Activated T-cell treated with anti-CD3 and anti-CD28 coated beads, Interleukin-2, amount 50 U/mL, for 24 hours (primary cell): ENCODE measurements at places on chromosomes 5 and 9.
A peak's percentile ranks its signal among the peaks of the same experiment; 100 is the strongest.

DNA sequence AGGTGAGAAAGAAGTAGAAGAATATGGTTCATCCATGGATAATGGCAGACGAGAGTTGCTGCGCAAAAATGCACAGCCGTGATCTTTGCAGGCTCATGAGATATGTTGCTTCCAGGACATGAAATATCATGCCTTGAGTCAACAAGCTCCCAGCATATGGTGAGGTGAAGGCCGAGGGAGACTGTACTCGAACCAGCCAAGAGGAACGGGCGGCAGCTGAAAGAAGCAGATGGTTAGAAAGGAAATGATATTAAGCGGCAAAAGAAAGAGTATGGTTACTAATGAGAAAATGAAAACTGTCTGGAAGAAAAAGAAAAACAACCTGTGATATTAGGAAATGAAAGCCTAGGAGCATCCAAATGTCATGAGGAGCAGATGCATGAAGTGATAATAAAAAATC is 344.7 kb upstream of the DAP start:
- DNase-seq, result no peak

DNA sequence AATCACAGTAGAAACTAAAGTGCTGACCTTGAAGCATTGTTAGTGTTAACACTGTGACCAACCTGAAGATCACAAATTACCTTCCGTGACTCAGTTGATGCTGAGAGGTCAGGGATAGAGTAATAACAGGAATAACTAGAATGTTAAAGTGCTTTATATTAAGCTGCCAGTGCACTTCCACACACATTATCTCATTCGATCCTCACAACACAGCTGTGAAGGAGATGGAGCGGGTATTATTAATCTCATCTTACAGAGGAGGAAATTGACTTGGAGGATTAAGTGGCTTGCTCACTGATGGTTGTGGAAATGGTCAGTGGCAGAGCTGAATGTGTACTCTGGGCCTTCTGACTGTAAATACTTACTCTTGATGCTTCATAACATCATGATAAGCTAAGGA is 252.5 kb upstream of the DMRT1 start:
- no peak for DNase-seq

GRCh38 chr5:116543501-116543900 is 31.1 kb downstream of the SEMA6A start:
- no peak for DNase-seq

- no peak for DNase-seq
Observed at GRCh38 chr9:114273461-114273881, 49.4 kb upstream of the ORM1 start.

- DNase-seq, result no peak
Observed at GRCh38 chr9:92726348-92726747, 38.3 kb downstream of the BICD2 start.

DNA sequence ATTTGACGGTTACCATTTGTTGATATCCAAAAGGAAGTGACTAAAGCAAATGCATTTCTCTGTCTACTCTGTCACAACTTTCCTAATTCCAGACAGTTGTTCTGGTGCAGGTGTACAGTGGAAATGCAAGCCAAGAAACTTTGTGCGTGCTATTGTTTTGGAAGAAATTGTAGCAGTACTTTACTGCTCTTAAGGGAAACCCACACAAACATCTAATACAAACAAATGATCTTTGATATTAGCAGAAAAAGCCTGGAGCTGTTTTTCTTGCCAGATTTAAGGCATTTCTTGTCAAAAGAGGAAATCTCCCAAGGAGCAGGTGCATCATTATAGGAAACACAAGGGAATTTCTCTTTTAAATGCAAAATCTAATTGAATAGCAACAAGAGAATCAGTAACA is 2.0 kb downstream of the SNCAIP start:
- DNase-seq, result no peak

- no peak for DNase-seq
Observed at GRCh38 chr9:107018861-107019545, 156.0 kb downstream of the ZNF462 start.

- DNase-seq, result no peak
Observed at GRCh38 chr5:76125346-76125745, 42.2 kb downstream of the SV2C start.

DNA sequence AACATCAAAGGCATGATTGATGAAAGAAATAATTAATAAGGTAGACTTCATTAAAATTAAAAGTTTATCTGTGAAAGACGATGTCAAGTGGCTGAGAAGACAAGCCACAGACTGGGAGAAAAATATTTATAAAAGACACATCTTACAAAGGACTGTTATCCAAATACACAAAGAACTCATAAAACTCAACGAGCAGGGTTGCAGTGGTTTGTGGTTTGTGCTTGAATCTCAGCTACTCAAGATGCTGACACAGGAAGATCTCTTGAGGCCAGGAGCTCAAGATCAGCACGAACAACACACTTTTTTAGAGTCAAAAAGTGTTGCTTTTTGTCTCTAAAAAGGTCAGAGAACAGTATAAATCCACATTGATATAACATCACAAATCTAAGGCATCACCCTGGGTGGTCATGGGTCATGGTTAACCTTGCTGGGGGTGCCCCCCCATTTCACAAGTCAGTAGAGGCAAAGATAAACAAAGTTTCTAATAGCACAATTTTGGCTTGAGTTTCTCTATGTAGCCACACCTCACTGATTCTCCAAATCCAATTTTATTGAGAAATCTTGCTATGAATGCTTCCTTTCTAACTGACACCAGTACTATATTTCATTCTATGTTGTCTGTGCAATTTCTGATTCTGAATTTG is 342.9 kb upstream of the RPS23 start:
- DNase-seq, result no peak

GRCh38 chr9:137075275-137075775 is 2.0 kb upstream of the UAP1L1 start:
- DNase-seq, result no peak

DNA sequence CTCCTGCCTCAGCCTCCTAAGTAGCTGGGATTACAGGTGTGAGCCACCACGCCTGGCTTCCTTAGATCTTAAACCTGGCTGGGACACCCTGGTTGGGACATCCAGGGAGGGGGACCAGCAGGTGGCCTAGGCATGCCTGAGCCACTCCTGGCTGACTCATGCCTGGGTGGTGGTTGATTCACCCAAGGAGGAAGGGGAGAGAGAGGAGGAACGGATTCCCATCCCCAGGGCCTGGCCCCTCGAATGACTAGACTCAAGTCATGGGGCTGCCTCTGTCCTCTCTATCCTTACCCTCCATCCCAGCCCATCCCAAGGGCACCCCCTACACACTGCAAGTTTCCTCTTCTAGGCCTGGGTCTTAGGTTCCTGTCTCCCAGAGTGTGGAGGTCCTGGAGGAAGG is 12.7 kb downstream of the EEIG1 start:
- DNase-seq, result no peak

DNA sequence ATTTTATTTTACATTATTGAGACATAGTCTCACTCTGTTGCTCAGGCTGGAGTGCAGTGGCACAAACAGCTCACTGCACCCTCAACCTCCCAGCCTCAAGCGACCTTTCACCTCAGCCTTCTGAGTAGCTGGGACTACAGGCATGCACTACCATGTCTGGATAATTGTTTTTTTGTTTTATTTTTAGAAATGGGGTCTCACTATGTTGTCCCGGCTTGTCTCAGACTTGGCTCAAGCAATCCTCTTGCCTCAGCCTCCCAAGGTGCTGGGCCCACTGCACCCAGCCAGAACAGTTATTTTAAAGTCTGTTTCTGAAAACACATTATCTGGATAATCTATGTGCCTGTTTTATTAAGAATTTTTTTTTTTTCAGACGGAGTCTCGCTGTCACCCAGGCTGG is 62.0 kb downstream of the TEX10 start:
- DNase-seq, result no peak

DNA sequence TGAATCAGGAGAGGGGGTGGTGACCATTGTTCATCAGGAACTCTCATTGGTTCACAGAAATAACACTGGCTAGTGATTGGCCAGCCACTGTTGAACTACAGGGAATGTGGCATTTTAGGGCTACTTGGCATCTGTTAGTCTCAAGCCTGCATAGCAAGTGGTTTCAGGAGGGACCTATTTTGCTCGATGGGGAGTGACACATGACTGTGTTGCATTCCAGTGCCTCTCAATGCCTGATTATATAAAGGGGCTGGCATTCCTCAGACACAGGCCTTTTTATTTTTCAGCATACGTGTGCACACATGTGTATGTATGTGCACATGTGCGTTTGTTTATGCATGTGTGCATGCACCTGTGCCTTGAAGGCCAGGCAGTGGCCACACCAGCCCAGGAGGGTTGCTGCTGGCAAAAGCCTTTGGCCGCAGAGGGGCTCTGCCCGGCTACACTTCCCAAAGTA is 23.2 kb downstream of the FGD3 start:
- peak; percentile 32 for DNase-seq

DNA sequence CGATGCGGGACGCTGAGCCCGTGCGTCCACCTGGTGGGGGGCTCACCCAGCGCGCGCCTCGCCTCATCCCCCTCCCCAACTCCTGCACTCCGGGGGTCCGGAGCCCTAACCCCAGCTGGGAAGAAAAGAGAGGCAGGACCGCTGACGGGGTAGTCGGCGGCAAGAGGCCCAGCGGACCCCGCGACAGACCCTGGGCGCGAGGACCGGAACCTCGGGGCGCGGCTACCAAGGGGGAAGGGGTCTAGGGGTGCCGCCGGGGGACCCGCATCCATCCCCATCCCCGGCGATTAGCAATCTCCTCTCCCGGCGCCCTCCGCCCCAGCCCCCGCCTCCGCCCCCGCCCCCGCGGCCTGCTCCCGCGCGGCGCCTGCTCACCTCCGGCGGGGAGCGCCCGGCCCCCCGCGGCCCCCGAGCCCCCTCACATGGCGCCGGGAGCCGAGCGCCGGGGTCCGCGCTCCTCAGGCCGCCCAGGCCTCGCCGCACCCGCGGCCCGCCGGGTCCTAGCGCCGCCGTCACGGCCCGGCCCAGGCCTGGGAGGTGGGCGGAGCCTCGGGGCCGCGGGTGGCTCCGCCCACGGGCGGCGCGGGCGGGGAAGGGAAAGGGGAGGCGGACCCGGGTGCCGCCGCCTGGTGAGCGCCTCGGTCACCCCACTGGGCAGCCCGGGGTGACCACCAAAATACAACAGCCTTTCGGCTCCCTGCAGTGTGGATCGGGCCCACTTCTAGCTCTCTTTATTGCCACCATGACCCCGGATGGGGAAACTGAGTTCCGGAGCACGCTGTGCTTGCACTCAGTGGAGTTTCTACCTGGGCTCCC is at the start of gene ST6GALNAC6:
Gene ST6GALNAC6 (minus strand): TSS at position 476 of the 816 bp plus-strand sequence. CDS start 1,622 bp downstream, outside the sequence.
- peak; percentile 87 for DNase-seq

- no peak for DNase-seq
Observed at GRCh38 chr5:17401470-17402288, 96.4 kb upstream of the TAF11L2 start.

- no peak for DNase-seq
Observed at GRCh38 chr5:74975582-74975981, 76.8 kb downstream of the GCNT4 start.

DNA sequence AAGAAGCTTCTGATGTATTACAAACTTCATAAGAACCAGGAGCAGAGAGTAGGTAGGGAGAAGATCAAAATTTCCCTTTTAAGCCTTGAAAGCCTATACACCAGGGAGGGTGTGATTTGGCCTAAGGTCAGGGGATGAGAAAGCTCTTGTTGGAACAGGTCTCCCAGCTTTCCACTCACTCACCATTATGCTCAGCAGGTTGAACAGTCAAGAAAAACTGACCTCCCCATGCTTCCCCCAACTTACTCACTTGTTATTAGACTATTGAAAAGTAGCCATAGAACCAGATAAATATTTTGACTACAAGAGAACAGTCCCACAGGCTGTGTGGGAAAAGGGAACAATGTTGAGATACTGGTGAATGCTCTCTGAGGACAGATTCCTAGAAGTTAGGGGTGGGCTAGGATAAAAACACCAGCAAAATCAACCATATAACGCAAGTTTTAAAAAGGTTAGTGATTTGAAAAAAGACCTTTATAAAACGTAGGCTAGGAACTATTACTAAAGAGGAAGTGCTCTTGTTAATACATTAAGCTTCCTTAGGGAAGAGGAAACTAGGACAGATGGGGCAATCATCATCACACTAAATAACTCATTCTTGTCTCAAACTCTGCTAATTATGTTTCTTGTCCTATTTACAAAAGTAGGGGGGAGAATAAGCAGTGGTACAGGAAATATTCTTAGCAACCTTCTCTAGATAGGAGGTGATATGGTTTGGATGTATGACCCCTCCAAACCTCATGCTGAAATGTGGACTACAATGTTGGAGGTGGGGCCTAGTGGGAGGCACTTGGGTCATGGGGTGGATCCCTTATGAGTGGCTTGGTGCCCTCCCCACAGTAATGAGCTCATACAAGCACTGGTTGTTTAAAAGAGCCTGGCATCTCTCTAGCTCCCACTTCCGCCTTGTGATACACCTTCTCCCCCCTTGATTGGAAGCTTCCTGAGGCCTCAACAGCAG is 31.0 kb downstream of the PCDHGC5 start:
- DNase-seq, result no peak

DNA sequence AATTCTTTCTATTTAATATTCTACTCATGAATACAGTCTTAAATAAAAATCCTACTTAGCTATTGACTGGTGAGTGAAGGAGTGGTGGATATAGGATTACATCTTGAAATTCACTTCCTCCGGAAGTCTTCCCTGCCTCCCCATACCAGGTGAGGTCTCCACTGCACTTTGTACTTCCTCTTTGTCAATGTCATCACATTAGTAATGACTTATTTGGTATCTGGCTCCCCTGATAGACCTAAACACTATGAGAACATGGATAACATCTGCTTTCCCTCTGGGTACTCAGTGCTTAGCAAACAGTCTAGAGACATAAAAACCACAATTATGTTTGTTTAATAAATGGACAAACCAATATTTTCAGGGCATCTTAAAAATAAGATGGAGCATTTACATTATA is 532.1 kb downstream of the PDE4D start:
- DNase-seq, result no peak

- DNase-seq, result no peak
Observed at GRCh38 chr9:1073497-1073896, 23.3 kb downstream of the DMRT2 start.

DNA sequence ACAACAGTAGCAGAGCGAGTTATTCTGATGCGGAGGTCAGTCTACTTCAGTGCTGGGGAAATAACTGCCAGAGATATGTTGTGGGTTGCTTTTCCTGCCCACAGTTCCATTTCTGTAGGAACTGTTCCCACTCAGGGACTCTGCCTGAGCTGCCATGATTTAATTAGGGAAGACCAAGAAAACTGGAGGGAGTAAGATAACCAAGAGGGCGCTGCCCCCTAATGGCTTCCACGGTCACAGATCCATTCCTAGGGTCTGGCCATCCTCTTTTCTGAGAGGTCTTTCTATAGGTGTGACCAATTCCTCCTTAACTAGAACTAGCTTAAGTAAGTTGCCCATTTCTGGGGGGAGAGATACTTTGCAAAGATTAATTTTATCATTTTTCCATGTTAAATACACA is 125.9 kb downstream of the APBA1 start:
- DNase-seq, result no peak

GRCh38 chr9:34701769-34702736 is 7.9 kb downstream of the CCL21 start:
- peak; percentile 88 for DNase-seq
